Activated CD4-positive, alpha-beta T cell treated with anti-CD3 and anti-CD28 coated beads, Interleukin-2, amount 50 U/mL, for 4 hours (primary cell): ENCODE measurements at places on chromosomes 7 and 10.

DNA sequence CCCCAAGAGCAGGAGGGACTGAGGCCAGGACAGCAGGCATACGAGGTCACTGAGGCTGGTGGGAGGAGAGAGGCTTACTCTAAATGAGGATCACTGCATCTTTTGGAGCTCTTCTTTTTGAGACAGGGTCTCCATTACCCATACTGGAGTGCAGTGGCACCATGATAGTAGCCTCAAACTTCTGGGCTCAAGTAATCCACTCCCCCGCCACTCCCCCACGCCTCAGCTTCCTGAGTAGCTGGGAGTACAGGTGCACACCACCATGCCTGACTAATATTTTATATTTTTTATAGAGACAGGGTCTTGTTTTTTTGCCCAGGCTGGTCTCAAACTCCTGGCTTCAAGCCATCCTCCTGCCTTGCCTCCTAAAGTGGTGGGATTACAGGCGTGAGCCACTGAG, 25.8 kb downstream of the OGDH start:
- no peak for DNase-seq

DNA sequence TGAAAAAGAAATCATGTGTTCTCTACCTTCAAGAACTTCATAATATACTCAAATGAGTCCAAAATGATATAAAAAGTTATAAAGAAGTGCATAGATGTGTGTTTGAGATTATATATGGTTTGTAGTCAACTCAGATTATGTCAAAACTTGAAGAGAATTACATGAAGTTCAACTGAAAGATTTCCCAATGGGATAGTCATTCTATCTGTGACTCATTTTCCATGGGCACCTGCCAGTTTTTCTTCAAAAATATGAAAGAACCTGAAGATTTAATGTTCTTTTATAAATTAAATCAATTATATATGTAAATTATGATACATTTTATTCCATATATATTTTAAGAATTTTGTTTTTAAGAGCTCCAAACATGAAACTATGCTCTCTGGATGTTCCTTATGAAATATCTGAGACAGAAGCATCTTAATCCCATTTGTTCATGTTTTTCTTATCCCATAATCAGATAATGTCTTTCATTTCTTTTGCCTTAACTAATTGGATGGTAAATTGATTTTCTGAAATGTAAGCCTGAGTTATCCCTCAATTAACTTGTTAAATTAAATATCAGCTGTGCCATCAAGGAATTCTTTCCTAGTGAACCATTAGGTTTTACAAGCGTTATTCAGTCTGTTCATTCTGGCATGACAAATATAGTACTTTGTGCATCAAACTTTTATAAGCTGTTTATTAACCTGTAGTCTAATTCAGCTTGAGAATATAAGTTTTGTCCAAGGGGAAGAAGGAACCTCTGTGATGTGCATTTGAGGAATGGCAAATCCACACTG, 387.1 kb downstream of the IPMK start:
- DNase-seq, result no peak

- DNase-seq, result peak; percentile 11
These were observed 9.6 kb upstream of the EIF3A start for GRCh38 chr10:119090026-119090795.

GRCh38 chr7:41972776-41973175, 264.2 kb downstream of the GLI3 start:
- no peak for DNase-seq

DNA sequence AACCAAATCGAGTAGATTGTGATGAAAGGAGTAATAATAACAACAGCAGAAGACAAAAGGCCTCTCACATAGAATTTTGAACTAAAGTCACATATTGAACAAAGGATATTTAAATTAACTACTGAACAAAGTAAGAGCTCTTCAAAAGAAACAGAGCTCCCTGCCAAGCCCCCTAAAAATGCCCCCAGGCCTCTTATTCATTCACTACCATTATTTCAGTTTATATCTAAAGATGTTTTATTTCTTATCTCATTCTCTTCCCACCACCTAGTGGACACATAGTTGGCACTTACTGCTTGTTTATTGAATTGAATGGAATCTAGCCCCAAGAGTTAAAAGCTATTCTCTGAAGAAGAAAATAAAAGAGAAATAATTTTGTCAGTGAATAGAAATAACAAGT, 37.4 kb downstream of the VCL start:
- DNase-seq, result no peak

DNA sequence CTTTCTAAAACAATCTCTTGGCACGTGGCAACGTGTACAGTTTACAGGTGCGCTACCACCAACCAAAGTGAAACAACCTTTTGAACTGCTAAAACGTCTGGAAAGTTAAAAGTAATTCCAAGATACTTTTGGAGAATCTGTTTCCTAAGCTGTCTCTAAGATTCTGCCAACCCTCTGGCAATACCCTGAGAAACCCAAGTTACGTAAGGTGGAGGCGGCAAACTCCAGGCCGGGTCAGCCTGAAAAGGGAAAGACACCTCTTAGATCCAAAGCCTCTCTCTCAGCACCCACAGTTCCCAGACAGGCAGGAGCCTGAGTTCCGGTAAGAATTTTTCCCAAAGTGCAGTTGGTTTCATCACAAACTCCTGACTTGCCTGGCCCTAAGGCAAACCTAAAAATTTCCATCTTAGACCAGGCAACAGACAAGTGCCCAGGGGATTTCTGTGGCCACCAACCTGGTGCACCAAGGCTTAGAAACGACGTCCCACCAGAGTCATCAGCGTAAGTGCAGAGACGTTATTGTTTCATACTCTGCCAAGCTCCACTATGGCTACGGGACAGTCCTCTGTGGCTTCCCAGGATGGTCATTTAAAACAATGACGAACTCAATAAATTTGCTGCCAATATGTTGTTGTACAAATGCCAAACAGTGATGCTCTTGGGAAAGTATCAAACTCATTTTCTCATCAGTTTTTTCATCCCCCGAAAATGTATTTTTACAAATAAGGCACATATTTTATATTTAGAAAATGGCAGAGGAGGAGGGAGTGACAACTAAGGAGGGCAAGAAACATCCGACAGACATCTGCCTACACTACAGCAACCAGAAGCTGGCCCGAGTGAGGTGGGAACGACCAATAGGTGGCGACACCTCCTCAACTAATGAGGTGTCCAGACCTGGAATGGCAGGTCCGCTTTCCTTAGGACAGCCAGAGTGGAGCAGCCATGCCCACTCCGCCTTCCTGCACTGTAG, 205.8 kb upstream of the FRMD4A start:
- DNase-seq, result peak; percentile 43

- no peak for DNase-seq
These were observed 1.6 kb upstream of the COL13A1 start for GRCh38 chr10:69800109-69800508.

DNA sequence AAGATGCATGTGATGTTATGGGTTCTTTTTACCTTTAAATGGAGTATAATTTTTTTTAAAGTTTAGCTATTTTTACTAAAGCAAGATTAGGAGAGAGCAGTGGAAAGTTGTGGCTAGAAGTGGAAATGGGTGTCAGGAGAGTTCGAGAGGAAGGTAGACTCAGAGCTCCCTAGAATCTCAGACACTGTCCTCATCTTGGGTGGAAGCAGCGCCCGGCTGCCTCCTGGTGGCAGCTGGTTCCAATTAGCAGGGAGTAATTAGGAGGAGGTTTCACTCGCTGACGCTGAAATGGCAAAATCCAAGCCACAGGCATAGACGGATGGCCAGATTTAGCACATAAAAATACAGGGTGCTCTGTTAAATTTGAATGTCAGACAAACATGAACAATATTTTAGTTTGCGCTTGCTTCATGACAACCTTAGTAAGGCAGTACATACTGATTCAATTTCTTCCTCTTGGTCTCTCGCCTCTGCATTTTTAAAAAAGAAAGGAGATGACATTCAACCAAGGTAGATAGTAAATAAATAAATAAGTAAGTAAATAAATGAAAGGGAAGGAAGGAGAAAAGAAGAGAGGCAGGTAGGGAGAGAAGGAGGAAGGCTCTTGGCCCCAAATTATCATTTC, 58.5 kb downstream of the LGI1 start:
- peak; percentile 7 for DNase-seq

DNA sequence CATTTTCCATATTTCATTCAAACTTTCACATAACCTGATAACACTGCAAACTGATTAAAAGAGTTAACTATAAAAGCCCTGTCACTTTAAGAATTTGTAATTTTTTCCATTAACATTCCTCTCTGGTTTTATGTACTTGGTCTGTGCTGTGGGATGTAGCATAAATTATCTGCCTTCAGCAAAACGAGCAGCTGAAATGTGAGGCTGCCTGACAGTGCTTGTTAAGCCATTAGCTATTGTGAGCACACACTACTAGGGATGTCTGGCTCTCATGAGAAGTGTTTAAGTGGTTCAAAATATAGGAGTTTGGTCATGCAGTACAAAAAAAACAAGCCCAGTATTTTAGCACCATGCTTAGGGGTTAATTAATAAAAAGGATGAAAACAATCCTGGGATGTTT, 63.0 kb downstream of the HOXA1 start:
- no peak for DNase-seq
